ENCODE measurements at places on chromosomes 2 and 18.

DNA sequence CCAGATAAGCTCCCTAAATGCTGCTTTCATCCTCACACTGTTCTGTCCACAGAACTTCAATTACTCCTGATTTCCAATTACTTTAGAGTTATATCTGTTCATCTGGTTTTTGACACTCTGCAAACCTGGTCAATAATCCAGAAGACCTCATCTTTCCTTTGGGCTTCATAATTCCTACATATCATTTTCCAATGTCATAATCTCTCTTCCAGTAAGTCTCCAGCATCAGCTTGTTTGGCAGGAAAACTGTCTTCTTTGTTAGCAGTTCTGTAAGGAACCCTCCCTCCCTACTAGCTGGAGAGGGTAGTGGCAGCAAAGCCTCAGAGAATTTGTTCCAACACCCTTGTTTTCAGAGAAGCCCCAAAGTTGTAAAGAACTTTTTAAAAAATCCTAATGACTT lies 11.9 kb upstream of the SLC14A1 start:
- no peak for DNase-seq

DNA sequence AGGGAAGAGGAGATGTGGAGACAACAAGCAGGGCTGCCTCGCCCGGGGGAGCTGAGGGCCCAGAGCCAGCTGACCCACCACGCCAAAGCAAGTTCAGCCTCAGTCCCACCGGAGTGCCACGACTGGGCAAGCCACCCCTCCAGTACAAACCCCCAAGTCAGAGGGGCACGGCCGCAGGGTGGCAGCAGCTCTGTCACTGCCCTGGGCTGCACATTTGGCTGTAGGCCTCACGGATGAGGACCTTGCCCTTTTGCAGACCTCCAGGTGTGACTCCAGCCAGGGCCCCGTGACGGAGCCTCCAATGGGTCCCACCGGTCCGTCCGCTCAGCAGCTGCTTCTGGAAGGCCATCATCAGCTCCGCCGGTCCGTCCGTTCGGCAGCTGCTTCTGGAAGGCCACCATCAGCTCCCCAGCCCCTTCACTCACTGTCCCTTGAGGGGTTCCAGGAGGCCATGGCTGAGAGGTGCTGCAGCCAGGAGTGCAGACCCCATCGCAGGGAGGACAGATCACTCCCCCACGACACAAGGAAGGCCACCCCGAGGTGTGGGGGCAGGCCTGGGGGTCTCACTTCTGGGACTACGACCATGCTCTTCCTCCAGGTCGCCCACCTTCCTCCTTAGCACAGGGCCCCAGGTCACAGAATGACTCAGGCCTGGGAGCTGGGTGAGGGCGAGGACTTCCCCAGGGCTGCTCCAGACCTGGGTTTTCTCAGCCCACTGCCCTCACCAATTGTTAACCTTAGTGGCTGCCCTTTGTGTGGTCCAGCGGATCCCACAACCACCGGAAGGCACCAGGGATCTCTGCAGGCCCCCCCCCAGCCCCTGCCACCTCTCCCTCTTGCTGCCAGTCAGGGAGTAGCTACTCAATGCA lies 24.6 kb upstream of the STK25 start:
- DNase-seq: no peak

DNA sequence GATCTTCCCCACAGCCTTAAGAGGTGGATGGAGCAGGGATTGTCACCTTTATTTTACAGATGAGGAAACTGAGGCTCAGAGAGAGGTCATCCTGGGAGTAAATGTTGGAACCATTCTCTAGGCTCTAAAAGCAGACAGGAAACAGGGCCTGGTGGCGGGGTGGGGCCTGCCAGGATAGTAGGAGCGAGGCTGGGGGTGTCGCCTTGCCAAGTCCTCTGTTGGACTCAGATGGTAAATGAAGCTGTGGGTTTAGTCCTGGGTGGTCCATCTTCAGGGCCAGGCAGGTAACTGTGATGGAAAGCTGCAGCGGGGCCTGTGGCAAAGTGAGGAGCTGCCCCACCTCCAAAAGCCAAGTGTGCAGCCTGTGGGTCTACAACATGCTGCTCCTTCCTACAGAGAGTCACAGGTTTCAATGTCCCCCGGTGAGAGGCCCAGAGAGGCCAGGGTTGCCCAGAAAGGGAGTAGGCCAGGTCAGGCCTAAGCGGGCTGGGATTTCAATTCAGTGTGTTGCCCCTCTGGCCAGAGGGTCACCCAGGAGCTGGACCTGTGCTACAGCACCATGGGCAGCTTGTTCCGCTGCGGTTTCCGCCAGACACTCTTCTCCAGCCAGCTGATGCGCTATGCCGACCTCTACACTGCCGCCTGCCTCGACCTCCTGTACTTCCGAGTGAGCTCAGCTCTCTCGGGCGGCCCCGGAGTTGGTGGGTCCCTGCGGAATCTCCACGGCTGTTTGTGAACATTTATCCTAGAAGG lies 6.6 kb downstream of the NT5DC4 start:
- DNase-seq: no peak

GRCh38 chr2:111897924-111898702 lies at the start of gene MERTK:
TSS of gene MERTK (plus strand) at chr2:111898607. CDS start at chr2:111898736, 129 bp downstream.
- peak; percentile 77 for DNase-seq

DNA sequence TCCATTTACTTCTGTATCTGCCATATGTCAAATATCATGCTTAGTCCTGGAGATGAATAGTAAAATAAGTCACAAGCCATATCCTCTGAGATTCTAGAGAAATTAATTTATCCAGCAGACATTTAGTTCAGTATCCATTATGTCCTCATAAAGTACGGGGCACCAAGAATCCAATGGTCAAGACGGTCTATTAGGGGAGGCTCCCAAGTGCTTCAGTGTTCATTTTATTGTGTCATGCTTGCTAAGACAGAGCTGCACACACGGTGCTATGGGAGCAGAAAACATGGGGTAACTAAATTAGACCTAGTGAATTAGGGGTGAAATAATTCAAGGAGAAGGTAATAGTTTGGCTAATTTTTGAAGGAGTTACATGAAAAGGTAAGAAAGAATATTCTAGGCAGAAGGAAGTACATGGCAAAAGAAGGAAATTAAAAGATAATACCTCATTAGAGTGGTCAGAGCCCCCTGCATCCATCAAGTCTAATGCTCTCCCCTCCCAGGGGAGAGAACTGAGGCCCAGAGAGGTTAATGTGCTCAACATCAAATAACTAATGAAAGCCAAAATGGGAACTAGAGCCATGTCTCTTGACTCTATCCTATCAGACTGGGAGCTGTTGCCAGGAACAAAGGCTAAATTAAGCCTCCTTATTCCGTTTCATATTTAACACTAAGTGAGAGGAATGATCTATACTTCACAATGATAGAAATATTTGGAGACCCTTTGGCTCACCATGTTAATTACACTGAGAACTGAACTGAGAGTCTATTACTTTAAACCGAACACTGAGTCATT lies 358.7 kb downstream of the LRRTM1 start:
- DNase-seq: no peak

GRCh38 chr2:172734711-172735581 lies 699 bp upstream of the RAPGEF4 start:
- DNase-seq: no peak

- DNase-seq: no peak
Observed at GRCh38 chr2:72917138-72917876, at the start of gene EMX1. TSS of gene EMX1 (plus strand) at chr2:72917519. CDS start at chr2:72917853, 334 bp downstream.

DNA sequence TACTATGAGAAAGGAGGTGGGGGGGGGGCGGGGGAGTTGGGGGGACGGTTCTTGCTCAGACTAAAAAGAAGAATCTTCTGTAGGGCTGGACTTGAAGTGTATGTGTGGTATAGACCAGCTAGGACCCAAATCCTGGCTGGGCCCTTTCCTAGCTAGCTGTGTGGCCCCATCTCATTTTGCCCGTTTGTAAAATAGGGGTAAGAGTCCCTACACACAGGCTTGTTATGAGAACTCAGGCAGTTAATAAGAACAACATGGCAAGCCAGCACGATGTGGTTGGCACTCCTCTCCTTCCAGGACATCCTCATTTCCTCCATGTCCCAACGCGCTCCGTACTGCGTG lies 1.1 kb downstream of the EVA1A start:
- no peak for DNase-seq

DNA sequence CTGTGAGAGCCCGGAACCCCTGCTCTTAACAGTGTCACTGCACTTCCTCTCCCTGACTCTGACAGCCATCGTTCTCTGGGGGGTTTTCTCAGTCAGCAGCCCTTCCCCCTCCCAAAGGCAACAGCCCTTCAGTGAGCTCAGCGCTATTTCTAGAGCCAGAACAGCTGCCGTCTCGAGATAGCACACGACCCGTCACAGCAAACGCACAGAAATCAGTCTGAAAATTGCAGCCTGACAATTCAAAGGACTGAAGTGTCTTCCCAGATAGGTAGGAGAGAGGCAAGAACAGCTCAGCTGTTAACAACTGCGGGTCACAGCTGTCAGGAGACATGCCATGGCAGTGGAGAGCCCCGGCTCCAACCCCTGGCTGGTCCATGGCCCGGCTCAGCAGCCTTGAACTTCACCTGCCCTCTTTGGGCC lies 45.4 kb downstream of the ST8SIA5 start:
- no peak for DNase-seq

- DNase-seq: no peak
Observed at GRCh38 chr18:78150590-78150989, 829.0 kb upstream of the SALL3 start.

DNA sequence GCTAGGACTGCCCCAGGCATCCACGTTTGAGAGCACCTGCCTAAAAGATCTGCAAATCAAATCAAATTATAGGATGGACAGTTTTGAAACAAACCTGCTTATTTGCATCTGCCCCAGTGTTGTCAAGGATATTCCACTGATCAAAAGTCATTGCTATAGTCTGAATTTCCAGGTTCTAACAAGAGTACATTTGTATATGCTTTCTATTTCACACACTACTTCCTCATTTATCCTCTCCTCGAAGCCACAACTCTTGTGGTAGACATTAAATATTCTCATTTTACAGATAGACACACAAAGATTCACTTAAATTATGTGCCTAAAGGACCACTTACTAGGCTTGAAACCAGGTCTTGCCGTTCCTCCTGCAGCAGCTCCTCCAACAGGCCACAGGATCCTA lies 11.9 kb upstream of the TET3 start:
- DNase-seq: no peak

DNA sequence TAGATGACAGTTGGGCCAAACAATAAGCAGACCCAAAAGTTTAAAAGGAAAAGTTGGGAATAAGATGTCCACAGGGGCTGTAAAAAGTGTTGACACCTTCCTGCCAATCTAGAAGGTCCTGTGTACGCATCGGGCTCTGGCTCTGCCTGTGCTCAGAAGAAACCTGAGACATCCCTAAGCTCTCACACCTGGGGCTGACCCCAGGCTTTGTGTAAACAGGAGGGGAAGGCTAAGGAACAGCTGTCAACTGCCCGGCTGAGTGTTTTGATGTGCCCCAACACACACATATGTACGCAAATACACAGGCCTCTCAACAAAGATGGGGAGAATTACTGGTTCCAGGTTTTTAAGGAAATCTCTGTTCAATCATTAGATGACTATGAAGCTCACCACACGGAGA lies 59.5 kb downstream of the TMEM131 start:
- no peak for DNase-seq

- no peak for DNase-seq
Observed at GRCh38 chr2:105136394-105136793, 98.5 kb downstream of the MRPS9 start.

- no peak for DNase-seq
Observed at GRCh38 chr2:228329282-228329681, 147.8 kb upstream of the SPHKAP start.

GRCh38 chr2:188784269-188784762 lies 189.9 kb upstream of the COL3A1 start:
- DNase-seq: no peak

- no peak for DNase-seq
Observed at GRCh38 chr2:152499331-152499816, 164.4 kb downstream of the FMNL2 start.

GRCh38 chr2:200467806-200468681 lies 41.8 kb downstream of the KCTD18 start:
- no peak for DNase-seq

DNA sequence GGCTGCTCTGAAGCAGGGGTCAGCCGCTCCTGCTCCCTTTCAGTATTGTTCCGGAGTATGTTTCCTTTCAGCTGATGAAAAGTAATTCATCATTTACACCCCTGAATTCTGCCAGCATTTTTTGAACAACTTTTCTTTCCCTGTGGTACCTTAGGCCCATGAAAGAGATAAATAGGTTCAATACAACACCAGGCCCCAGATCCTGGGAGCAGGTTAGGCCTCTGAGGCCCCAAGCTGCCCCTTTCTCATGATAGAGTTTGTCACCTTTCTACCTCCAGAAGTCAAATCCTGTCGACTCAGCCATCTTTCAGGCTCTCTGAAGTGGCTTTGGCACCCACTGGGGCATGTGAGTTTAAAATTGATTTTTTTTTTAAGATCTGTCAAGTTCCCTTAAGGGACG lies 1415.1 kb upstream of the ZEB2 start:
- DNase-seq: no peak

GRCh38 chr18:9655232-9655767 lies 40.9 kb upstream of the PPP4R1 start:
- no peak for DNase-seq

- DNase-seq: no peak
Observed at GRCh38 chr2:188786368-188786841, 187.8 kb upstream of the COL3A1 start.

- no peak for DNase-seq
Observed at GRCh38 chr2:458425-458815, 170.5 kb upstream of the ALKAL2 start.

GRCh38 chr2:224716921-224717320 lies 756 bp upstream of the CCDC195 start:
- no peak for DNase-seq

DNA sequence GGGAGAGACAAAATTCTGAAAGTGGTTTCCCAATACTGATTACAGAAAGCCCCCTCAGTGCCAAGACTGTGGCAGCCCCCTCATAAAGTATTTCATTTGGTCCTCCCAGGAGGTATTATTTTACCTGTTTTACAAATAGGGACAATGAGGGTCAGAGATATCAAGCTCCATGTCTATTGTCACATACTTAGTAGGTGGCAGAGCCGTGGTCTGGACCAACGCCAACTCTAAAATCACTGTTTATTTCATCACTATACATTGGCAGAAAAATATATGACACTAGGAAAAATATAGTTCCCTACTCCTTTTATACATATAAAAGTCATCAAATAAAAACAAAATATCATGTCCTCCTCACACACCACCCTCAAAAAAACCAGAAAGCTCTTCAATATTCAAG lies 68.6 kb downstream of the DHRS9 start:
- no peak for DNase-seq

DNA sequence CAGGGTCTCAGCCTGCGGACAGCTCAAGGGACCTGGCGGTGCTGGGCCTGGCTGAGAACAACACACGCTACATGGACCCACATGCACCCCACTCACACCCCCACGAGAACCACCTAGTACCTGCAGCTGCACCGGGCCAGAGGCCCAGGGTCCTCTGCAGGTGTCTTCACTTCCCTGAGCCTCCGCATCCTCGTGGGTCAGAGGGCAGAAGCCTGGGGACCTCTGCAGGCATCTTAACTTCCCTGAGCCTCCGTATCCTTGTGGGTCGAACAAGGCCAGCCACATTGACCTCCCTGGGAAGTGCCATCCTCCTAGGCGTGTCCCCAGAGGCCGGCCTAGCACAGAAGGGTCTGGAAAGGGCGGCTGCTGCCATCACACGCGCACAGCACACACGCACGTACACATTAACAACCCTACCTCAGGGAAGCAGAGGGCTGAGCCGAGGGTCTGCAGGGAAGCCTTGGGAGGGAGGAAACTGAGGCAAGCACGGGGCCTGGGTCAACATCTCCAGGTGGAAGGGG lies 62.5 kb upstream of the HPCAL1 start:
- DNase-seq: no peak

- DNase-seq: no peak
Observed at GRCh38 chr2:61125123-61125710, 36.8 kb upstream of the C2orf74 start.

- DNase-seq: no peak
Observed at GRCh38 chr2:32403782-32404181, 47.0 kb downstream of the BIRC6 start.

- no peak for DNase-seq
Observed at GRCh38 chr2:13093416-13093991, 376.8 kb downstream of the TRIB2 start.

All from putamen (tissue), 1 donor.